ENCODE measurements at places on chromosomes 13 and 19.

DNA sequence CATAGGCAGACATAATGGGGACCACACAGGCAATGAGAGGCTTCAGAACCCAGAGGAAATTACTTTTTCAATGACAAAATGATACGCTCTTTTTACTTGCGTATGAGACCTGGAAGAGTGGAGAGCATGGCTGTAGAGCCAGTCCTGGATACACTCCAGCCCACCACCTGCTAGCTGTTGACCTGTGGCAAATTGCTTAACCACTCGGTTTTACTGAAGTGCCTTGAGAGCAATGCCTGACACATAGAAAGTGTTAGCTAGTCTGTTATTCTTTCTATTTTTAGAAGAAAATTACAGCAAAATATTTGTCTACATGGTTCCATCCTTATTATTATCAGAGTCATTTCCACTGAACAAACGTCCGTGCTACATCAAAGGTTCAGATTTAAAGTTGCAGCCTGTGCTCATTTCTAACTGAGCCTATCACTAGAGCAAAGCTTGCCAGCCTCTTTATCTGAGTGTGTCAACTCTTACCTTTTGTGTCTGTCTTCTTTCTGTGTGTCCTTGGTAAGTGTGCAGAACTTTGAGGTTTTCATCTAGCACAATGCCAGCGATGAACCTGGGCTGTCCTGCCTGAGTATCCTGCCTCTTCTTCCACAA, 9.6 kb upstream of the GPR183 start:
- DNase-seq = no peak

DNA sequence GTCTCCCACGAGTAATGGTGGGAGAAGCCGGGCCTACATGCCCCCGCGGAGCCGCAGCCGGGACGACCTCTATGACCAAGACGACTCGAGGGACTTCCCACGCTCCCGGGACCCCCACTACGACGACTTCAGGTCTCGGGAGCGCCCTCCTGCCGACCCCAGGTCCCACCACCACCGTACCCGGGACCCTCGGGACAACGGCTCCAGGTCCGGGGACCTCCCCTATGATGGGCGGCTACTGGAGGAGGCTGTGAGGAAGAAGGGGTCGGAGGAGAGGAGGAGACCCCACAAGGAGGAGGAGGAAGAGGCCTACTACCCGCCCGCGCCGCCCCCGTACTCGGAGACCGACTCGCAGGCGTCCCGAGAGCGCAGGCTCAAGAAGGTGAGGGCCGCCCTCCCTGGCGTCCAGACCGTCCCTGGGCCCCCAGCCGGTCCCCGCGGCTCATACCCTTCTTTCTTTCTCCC, 1.4 kb upstream of the USF2 start:
- peak; percentile 42 for DNase-seq

DNA sequence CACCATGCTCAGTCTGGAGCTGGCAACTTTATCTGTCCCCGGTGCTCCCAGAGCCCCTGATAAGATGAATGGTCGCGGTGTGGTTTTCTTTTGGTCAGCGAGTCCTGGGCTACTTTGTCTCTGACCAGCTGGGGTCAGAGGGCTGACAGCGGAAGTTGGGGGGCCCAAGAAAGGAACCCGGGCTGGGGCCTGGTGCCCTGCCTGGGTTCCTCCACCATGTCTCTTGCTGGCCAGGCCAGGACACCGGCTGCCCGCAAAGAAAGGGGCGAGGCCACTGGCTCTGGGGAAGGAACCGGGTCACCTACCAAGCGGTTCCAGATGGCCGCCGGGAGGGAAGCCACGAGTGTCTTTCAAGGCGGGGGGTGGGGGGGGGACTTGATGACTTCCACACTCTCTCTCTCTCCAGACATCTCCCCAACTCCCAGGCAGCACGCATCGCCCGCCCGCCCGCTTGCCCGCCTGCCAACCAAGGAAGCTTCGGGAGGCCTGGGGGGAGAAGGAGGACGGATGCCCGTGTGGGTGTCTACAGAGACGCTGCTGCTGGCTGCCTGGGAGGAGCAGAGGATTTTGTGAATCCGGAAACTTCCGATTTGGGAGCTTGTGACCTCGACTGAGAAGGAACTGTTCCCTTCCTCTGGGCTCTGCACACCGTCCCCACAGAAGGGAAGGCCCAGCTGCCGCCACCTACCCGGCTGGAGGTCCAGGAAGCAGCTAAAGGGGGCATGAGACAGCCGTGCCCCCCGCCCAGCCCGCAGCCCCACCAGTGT, 1.1 kb downstream of the PIP5K1C start:
- DNase-seq = peak; percentile 63

GRCh38 chr19:33400856-33401682, 27.6 kb downstream of the CEBPG start:
- DNase-seq = no peak

- DNase-seq = no peak
Measured at GRCh38 chr13:113022745-113023574, 53.9 kb downstream of the MCF2L start.

- peak; percentile 17 for DNase-seq
Measured at GRCh38 chr19:11995174-11995573, 30.3 kb downstream of the ZNF763 start.

GRCh38 chr19:40588110-40588854, 11.6 kb downstream of the SHKBP1 start:
- DNase-seq = peak; percentile 88

GRCh38 chr19:4115818-4116385, 8.0 kb downstream of the MAP2K2 start:
- DNase-seq = no peak

DNA sequence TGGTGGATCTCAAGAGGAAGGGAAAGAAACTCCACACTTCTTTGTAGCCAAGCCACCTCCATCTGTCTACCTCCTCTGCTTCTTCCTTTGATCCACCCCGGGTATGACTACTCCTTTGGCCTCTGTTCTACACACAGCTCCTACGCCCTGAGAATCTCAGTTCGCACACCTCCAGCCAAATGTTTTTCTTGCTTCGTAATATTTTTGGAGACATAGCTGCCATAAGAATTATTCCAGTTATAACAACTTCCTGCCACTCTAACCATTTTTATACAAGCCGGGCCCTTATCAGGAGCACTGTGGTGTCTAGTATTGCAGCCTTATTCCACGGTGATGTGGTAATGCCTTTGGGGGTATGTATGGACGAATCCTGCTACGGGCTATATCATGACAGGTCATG, 126.7 kb downstream of the STARD13 start:
- DNase-seq = no peak

DNA sequence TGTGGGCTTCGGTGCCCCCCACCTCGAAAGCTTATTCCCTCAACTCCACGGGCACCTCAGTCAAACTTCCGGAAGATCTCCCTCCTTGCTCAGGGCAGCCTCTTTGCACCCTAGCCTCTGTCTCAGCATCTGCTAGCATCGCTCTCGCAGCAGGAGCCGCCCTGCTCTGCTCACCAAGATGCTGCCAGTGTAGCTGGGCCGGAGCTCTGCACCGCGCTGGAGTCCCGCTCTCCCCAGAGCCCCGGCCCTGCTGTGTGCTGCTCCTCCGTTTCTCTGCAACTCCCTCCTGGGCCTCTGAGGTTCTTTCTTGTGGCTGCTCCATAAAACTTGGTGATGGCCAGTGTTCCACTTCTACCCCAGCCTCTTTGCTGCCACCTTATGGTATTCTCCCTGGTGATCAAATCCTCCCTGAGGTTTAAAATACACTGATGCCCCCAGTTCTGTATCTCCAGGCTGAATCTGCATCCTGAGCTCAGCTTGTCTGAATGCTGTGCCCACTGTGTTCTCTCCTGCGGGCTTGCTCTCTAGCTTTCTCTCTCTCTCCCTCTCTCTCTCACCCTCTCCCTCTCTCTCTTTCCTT, 198.0 kb downstream of the UQCRFS1 start:
- peak; percentile 3 for DNase-seq

- DNase-seq = no peak
Measured at GRCh38 chr13:35347679-35348205, 128.7 kb downstream of the MAB21L1 start.

DNA sequence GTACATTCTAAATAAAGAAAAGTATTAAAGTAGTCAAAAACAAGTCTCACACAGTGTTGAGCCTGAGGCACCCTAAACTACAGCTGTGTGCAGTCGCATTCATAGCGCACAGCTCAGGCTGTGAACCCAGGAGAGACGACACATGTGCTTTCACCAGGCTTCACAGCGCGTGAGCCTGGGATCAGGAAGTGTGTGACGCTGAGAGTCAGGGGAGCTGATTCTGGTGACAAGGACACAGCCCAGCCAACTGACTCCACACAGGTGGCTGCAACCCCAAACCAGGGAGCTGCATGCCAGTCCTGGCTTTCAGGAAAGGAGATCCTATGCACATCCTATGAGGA, 41.6 kb downstream of the COL4A1 start:
- DNase-seq = no peak

GRCh38 chr13:45055902-45056648, 64.2 kb upstream of the GTF2F2 start:
- DNase-seq = peak; percentile 51

- peak; percentile 99 for DNase-seq
Measured at GRCh38 chr19:45424191-45425058, 708 bp upstream of the ERCC1 start.

DNA sequence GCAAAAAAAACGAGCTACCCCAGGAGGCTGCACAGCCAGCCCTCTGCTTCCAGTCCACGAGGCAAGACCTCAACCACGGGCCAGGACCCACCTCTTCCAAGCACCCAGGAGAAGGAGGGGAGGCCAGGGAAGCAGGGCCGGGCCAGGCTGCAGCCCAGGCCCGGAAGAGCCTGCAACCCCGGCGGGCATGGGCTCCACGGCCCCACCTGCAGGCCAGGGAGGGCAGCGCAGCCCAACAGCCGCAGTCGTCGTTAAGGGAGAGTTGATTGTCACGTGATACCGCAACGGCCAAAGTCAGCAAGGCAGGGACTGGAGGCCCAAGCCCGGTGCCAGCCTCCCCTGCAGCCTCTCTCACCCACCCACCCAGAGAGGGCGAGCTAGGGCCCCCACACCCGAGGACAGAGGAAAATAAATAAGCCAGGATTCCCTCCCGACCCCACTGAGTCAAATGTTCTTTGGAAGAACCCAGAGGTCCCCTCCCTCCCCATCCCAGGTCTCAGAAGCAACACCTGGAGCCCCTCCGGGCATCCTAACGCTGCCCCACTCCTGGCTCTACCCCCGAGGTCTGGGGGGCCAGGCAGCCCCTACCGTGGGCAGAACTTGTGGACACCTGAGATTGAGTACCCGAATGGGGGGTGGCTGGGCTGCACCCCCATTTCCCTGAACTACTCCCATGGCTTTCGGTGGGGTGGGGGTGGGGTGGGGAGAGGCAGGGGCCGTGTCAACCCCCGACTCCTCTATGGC, 5.2 kb upstream of the REXO1 start:
- DNase-seq = peak; percentile 82

- DNase-seq = no peak
Measured at GRCh38 chr13:72469906-72470305, 257.5 kb downstream of the MZT1 start.

DNA sequence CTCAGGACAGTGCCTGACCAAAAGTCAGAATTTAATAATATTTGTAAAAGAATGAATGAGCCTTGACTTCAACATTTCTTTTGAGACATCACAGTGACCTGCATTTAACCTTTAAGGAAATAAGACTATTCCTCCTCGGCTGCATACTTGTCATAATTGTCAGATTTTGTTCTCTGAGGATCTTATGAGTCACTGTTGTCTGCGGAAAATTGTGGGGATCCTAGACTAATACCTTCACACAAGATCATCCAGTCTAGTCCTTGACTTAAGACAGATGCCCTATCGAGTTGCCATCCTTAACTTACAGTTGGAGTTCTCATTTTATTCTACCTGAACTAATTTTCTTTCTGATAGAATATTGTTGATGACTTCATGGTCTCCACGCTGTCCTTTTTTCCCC, 198.4 kb downstream of the DLEU7 start:
- peak; percentile 64 for DNase-seq

- DNase-seq = no peak
Measured at GRCh38 chr13:65342541-65343337, 1887.4 kb downstream of the PCDH9 start.

- DNase-seq = no peak
Measured at GRCh38 chr13:40343550-40344269, 322.7 kb downstream of the FOXO1 start.

- no peak for DNase-seq
Measured at GRCh38 chr13:71862459-71862943, 4.5 kb downstream of the DACH1 start.

GRCh38 chr13:24005755-24006281, 108.5 kb upstream of the C1QTNF9B start:
- DNase-seq = no peak

DNA sequence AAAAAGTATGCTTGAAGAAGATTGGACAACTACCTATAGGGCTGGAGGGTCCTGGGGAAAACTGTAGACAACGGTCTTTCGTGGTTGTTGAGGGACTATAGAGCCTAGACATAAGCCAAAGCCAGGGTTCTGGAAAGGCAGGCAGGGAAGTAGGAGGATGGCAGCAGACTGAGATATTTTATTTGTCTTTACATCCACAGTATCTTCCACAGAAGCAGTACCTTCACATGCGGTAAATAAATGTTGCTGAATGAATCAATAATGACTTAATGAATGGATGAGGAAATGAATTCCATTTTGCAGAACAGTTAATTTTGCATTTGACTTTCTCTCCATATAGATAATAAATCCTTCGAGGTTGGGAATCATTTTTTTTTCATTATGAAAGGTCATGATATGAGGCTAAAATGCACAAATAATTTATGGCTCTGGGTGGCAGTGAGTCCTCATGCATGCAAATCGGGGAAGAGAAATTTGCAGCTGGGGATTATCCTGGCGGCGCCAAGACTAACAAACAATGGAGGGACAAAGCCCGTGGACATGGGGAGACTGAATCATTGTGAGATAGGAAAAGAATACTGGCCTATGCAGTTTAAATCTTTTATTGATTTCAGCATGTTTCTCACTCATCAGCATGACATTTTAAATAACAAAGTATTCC, 102.0 kb downstream of the ERCC5 start:
- DNase-seq = no peak

DNA sequence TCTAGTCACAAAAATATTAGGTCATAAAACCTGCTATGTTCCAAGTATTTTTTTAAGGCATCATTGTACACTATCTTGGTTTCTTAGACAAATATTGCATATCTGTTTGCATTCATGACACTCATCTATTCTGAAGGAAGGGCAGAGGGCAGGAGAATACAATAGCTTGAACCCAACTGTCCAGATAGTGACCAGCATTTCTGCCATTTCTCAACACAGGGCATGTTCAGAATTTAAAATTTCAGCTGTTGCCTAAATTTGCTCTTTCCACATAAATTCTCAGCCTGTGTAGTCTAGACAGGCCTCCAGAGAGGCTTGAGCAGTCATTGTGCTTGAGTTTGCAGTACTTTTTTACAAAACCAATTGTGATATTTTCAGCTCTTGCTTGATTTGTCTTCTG, 119.5 kb downstream of the ZAR1L start:
- no peak for DNase-seq
